CD4-positive, alpha-beta T cell treated with Interleukin-12 subunit alpha and Interleukin-12 subunit beta, for 1 hour (primary cell): ENCODE measurements at places on chromosomes 1 and 21.

DNA sequence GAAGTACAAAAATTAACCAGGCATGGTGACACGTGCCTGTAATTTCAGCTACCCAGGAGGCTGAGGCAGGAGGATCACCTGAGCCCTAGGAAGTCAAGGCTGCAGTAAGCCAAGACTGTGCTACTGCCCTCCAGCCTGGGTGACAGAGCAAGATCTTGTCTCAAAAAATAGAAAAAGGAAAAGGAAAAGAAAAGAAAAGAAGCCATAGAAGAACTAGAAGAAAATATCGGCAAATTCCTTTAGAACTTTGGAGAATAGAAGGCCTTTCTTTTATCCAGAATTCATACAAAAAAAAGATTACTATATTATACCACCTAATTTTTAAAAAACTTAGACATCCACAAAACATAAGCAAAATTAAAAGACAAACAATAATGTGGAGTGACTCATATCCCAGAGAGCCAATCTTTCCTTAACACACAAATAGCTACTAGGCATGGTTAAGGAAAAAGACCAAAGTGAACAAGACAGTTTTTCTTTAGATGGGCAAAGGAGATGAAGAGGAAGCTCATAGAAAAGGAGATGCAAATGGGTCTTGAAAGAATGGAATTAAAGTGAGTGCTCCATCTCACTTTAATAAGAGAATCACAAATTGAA lies 251.1 kb upstream of the IRF2BP2 start:
- no peak for DNase-seq

GRCh38 chr1:163178628-163179027 lies 24.1 kb downstream of the RGS5 start:
- no peak for DNase-seq

DNA sequence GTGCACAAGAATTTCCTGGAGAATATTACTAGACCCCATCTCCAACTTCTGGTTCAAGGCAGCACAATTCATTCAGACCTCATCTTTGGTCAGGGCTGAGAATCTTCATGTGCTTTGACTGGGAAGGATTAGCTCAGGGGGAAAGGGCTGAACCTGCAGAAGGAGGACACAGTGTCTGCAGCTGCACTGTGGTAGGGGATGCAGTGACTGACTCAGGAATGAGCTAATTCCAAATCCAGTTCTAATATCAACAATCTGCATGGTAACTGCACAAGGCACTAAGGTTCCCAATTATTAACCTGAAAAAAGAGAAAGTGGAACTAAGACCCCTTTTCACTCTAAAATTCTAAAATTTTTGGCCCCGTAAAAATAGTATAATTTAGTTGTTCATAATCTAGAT lies 31.6 kb downstream of the TTLL7 start:
- DNase-seq, result no peak

GRCh38 chr1:214615871-214616270 lies 12.9 kb downstream of the CENPF start:
- no peak for DNase-seq

- DNase-seq, result peak; percentile 87
Measured at GRCh38 chr21:45078877-45079281, 4.5 kb downstream of the ADARB1 start.

DNA sequence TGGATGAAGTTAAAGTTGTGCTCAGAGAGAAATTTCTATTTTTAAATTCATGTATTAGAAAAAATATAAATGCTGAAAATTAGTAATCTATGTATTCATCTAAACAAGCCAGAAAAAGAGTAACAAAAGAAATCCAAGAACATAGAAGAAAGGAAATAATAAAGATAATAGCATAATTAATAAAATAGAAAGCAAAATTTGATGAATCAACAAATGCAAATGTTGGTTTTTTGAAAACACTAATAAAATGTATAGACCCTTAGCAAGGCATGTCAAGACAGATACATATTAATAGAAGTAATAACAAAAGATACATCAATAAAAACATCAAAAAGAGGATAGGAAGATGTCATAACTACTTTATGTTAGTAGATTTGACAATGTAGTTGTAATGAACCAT lies 18.0 kb downstream of the F13B start:
- DNase-seq, result no peak

- no peak for DNase-seq
Measured at GRCh38 chr1:220430059-220430458, 97.9 kb upstream of the MARK1 start.

- no peak for DNase-seq
Measured at GRCh38 chr21:35637431-35637830, 422.9 kb downstream of the SETD4 start.

DNA sequence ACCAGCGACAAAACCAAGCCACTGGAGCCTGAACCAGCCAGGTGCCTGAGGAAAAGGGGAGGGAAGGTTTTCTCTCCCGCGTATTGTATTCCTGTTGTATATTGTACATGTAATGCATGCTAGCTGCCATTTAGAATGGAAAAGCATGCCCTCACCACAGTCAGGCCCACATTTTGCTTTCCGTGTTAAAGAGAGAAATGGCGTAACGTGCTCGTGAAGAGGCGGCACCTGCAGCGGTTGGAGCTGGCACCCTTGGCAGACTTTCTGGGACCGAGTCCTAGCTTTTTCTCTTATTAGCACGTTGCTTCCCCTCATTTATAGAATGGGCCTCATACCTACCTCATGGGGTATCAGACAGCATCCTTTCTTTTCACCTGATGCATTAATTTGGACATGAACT lies 135.3 kb upstream of the IRF2BP2 start:
- no peak for DNase-seq

DNA sequence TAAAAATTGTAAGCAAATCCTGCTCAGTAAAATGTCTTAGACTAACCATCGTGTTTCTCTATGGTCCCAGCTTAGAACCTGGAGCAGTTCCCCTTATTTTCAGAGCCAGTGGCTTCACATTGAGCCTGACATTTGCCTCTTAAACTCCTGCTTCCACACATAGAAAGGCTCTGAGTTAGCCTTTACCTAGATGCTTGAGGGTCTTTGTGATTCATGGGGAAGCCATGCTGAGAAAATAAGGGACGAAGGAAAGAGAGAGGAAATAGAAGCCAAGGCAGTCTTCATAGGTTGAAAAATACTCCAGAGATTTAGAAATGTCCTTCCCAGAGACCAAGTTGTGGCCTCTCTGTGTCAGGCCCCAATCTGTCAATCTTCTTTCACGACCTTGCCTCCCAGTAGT lies 16.1 kb upstream of the RBBP5 start:
- no peak for DNase-seq

DNA sequence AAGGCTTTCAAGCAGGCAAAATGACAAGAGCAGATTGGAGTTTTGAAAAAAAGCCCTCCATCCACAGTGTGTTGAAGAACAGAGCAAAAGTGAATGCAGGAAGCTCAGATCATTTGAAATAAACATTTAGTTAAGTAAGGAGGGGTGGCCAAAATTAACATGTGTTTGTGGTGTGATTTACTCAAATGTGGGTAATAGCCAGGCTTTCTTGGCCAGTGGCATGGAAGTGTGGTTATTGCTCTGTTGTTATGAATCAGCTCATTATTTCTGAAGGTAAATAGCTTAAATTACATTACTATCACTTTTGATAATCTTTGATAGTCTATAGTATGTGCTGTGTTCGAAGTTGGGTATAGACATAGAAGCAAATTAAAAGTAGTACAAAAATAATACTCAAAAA lies 485.9 kb downstream of the LMO4 start:
- DNase-seq, result no peak

- no peak for DNase-seq
Measured at GRCh38 chr21:36052860-36053714, 7.2 kb downstream of the SETD4 start.

DNA sequence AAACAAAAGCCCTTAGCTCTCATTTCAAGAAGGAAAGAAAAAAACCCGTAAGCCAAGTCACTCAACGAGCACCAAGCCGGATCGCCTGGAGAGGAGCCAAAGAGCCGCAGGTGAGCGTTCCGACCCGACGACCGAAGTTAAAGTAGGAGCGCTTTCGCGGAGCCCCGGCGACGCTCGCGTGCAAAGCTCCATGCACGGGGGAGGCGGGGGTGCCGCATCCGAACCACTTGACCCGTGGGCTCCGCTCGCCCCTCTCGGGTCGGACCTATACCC lies 382 bp downstream of the GPBP1L1 start:
- DNase-seq, result peak; percentile 61

GRCh38 chr1:219265026-219265515 lies 91.4 kb downstream of the LYPLAL1 start:
- no peak for DNase-seq

DNA sequence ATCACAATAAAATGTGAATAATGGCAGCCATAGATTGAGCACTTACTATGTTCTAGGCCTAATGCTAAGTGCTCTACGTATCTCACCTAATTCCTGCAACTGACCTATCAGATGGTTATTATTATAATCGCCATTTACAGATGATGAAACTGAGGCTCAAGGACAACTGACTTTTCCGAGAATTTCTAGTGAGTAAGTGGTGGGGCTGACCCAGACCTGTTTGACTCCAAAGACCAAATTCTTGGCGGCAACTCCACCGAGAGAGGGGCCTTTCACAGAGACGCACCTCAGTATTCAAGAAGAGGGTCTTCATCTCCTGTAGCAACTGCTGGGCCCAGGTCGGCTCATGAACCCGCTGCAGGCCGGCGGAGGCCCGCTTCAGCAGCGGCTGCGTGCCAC lies 573 bp downstream of the TMEM234 start:
- no peak for DNase-seq

DNA sequence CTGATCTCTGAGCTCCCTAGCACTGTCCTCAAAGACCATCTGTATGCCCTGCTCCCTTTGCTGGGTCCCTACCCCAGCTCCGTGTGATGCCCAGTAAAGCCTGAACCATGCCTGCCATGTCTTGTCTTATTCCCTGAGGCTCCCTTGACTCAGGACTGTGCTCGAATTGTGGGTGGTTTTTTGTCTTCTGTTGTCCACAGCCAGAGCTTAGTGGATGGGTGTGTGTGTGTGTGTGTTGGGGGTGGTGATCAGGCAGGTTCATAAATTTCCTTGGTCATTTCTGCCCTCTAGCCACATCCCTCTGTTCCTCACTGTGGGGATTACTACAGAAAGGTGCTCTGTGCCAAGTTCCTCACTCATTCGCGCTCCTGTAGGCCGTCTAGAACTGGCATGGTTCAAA lies 5.7 kb downstream of the GSTM5 start:
- no peak for DNase-seq

- no peak for DNase-seq
Measured at GRCh38 chr1:199956005-199956404, 71.5 kb upstream of the NR5A2 start.

GRCh38 chr1:24939675-24940193 lies 9.7 kb upstream of the RUNX3 start:
- no peak for DNase-seq
